Small intestine (tissue), 16 donors: ENCODE measurements at places on chromosomes 2 and 18. TPM values are rescaled to one million over a fixed set of nuclear protein-coding genes. Genes with fewer than 3 reads are reported as not detected.

GRCh38 chr18:73824671-73825070 lies 323.0 kb downstream of the FBXO15 start:
- H3K4me1 ChIP-seq, result no peaks in the 10 kb centered on the region
- H3K4me3 ChIP-seq, result no peak overlapping the region
- H3K27me3 ChIP-seq, result no peaks in the 10 kb centered on the region
- no peak overlapping the region for H3K27ac ChIP-seq

- peaks cover 2% of the 10 kb centered on the region for H3K36me3 ChIP-seq
- no peak for DNase-seq
- H3K4me1 ChIP-seq, result no peaks in the 10 kb centered on the region
- H3K4me3 ChIP-seq, result no peak overlapping the region
- H3K27me3 ChIP-seq, result no peaks in the 10 kb centered on the region
- no peak overlapping the region for H3K27ac ChIP-seq
Measured at GRCh38 chr18:74638210-74638609, 40.5 kb downstream of the ZNF407 start.

- DNase-seq, result no peak
- H3K27ac ChIP-seq, result no peak overlapping the region
- no peaks in the 10 kb centered on the region for H3K27me3 ChIP-seq
- H3K4me3 ChIP-seq, result no peak overlapping the region
Measured at GRCh38 chr2:13543550-13543949, 826.8 kb downstream of the TRIB2 start.

- no peaks in the 10 kb centered on the region for H3K4me1 ChIP-seq
- H3K27me3 ChIP-seq, result no peaks in the 10 kb centered on the region
- no peak for DNase-seq
Measured at GRCh38 chr2:100674666-100675065, 111.9 kb downstream of the PDCL3 start.

GRCh38 chr2:160836755-160837154 lies 323.5 kb upstream of the TANK start:
- no peak overlapping the region for H3K4me3 ChIP-seq
- peak overlapping the region; percentile 22 for H3K27ac ChIP-seq
- no peaks in the 10 kb centered on the region for H3K36me3 ChIP-seq
- no peaks in the 10 kb centered on the region for H3K27me3 ChIP-seq
- no peaks in the 10 kb centered on the region for H3K4me1 ChIP-seq

- no peak for DNase-seq
- no peak overlapping the region for H3K4me3 ChIP-seq
- no peaks in the 10 kb centered on the region for H3K27me3 ChIP-seq
- no peak overlapping the region for H3K27ac ChIP-seq
- no peaks in the 10 kb centered on the region for H3K4me1 ChIP-seq
Measured at GRCh38 chr2:15485949-15486348, 75.2 kb downstream of the NBAS start.

CGREF1 gene
- 5.2 TPM for polyA plus RNA-seq

RGPD3 gene
- polyA plus RNA-seq, result not detected

ZRANB3 gene
- polyA plus RNA-seq, result 0.81 TPM

TXNL4A gene
- 74.3 TPM for polyA plus RNA-seq
